ENCODE measurements at places on chromosomes 6 and 20.

DNA sequence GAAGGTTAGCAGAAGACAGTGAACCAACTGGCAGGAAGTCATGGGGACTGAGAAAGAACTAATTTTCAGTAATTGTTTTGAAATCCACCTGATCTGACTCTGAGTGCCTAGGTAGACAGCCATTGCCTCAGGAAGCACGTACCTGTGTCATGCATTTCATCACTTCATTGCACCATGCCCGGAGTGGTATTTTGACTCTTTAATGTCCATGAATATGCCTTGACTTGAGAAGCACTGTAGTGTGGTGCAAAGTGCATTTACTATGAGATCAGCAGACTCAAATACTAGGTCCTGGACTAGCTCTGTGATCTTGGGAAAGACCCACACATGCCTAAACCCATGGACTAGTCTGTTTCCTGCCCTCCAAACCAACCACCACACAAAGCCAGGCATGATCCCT, 370.9 kb upstream of the MARCKS start:
- DNase-seq: no peak

GRCh38 chr20:14219801-14220461, 117.5 kb downstream of the FLRT3 start:
- DNase-seq: no peak

- no peak for DNase-seq
Observed at GRCh38 chr20:56987986-56988385, 278.5 kb downstream of the BMP7 start.

- DNase-seq: peak; percentile 42
Observed at GRCh38 chr6:21634582-21634981, 41.0 kb downstream of the SOX4 start.

DNA sequence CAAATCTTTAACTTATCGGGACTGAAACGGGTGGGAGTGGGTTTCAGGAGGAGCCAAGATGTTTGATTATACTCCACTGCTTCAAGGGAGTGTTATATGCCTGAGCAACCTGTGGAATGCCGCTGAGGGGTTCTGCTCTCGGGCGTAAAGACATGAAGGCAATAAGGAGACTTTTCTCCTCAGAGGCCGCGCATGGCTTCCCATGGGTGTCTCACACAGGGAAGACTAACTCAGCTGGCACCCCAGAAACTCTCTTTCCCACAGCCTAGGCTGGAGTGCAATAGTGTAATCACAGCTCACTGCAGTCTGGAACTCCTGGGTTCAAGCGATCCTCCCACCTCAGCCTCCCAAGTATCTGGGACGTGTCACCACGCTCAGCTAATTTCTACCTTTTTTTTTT, 5.1 kb upstream of the C20orf141 start:
- DNase-seq: no peak

GRCh38 chr20:22833851-22834250, 201.3 kb upstream of the SSTR4 start:
- no peak for DNase-seq

DNA sequence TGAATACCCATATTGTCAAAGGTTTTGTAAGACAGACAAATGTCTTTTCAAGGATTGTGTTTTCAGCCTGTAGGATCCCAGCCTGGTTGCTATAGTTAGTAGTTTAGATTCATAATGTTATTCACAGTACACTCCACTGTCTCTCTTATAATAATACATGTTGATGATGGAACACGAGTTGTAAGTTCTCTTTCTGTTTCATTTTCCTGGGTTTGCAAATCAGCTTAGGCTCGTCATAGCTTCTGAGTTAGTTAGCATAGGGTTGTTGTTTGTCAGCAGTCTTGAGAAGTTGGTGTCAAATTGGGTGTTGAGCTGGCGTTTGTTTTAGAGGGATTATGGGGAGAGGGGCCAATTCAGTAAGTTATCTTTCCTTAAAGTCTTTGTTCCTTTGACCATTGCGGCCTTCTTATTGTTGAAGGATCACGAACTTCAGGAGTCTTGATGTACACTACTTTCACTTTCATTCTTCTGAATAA, 45.8 kb downstream of the QKI start:
- no peak for DNase-seq

- DNase-seq: no peak
Observed at GRCh38 chr6:158808941-158809678, 10.1 kb downstream of the EZR start.

Measured in fibroblast of the conjunctiva (primary cell).